ENCODE measurements at places on chromosomes 6 and 20. TPM values are rescaled to one million over a fixed set of nuclear protein-coding genes. Genes with fewer than 3 reads are reported as not detected.
A peak's percentile ranks its signal among the peaks of the same experiment; 100 is the strongest.

GRCh38 chr6:47646689-47647088 is 51.7 kb upstream of the ADGRF4 start:
- no peak for DNase-seq

DNA sequence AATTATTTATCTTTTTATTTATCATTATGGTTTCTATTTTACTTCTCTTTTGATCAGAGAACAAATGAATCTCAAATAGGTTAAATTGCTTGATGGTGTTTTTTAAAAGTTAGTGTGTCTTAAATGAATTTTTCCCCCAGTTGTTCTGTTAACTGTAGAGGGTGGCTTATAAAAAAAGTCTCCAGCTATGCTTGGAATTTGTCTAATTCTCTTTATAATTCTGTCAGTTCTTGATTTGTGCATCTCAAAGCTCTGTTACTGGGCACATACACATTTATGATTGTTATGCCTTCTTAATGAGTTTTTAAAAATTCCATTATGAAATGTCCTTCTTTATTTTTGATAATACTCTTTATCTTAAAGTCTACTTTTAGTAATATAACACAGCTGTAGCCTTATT is 58.0 kb downstream of the LIN28B start:
- no peak for DNase-seq

GRCh38 chr6:105769197-105769596 is 316.9 kb upstream of the PRDM1 start:
- DNase-seq, result no peak

DNA sequence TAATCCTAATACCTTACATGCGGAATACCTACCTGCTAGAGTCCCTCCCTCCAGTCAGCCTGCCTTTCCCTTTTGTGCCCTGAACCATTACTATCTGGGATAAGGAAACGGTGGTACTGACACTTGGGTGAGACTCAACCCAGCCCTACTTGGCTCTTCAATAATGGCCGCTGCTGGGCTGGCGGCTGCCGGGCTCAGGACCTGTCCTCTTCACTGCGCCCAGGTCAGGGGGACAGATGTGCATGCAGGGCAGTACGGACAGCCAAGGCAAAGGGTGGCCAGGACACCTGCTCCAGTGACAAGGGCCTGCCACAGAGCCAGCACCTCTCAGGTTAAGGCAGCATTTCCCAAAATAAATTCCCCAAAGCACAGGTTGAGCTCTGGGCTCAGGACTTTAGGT is 29.9 kb downstream of the UBE2V1 start:
- no peak for DNase-seq

- DNase-seq, result no peak
Measured at GRCh38 chr20:25987073-25987927, 290.6 kb upstream of the ZNF337 start.

DNA sequence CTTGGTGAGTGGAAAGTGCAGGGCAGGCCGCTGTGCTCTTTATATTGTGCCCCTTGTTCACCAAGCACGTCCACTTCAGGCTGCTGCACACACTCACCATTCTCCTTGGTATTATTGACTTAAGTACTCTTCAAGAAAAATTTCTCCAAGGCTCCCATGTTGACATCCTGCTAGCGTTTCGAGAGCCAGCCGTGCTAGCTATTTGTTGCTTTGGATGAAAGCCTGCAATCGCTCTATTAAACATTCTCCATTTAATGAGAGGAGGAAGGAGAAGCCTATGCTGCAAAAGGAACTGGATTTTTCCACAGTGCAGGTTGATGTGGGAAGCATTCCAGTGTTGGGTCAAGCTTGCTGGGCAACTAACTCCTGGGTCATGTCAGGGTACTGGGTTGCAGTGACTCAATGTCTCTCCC is 113.5 kb downstream of the CD83 start:
- DNase-seq, result no peak

- DNase-seq, result no peak
Measured at GRCh38 chr6:148965287-148965686, 218.5 kb downstream of the UST start.

GRCh38 chr20:37970856-37971245 is 62.4 kb downstream of the TTI1 start:
- no peak for DNase-seq

GRCh38 chr6:115896538-115897129 is 164.1 kb downstream of the FRK start:
- peak; percentile 79 for DNase-seq

DNA sequence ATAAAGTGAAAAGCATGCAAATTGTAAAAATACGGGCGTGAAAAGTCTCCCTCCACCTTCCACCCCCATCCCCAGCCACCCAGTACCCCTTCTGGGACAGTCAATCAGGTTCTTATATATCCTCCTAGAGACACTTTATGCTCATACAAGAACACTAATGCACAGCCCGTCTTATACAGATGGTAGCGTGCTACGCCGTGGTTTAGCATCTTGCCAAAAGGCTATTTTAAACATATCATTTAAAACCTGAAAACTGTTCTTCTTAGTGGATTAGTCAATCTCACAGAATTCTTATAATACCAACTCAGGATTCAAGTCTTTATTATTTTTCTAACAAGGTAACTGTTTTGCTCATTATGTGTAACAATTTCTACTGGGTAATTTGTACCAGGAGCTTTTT is 57.2 kb upstream of the MRPS10 start:
- no peak for DNase-seq

DNA sequence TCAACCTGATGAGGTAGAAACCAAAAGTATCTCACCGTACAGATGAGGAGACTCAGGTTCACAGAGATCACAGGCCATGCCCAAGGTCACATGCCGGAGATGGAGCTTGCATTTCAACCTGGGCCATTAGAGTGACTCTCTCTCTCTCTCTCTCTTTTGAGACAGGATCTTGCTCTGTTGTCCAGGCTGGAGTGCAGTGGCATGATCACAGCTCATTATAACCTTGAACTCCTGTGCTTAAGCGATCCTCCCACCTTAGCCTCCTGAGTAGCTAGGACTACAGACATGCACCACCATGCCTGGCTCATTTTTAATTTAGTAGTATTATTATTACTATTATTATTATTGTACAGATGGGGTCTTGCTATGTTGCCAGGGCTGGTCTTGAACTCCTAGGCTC is 2.8 kb upstream of the CSNK2A1 start:
- no peak for DNase-seq

GRCh38 chr20:5996765-5997164 is 46.3 kb downstream of the MCM8 start:
- DNase-seq, result no peak

GRCh38 chr6:6176586-6177228 is 143.8 kb downstream of the F13A1 start:
- no peak for DNase-seq

- DNase-seq, result no peak
Measured at GRCh38 chr20:61875996-61876395, 189.7 kb downstream of the TAF4 start.

GRCh38 chr6:91433660-91434534 is 847.0 kb upstream of the MAP3K7 start:
- DNase-seq, result no peak

GRCh38 chr6:31874084-31874670 is 4.6 kb downstream of the SLC44A4 start:
- DNase-seq, result no peak

DNA sequence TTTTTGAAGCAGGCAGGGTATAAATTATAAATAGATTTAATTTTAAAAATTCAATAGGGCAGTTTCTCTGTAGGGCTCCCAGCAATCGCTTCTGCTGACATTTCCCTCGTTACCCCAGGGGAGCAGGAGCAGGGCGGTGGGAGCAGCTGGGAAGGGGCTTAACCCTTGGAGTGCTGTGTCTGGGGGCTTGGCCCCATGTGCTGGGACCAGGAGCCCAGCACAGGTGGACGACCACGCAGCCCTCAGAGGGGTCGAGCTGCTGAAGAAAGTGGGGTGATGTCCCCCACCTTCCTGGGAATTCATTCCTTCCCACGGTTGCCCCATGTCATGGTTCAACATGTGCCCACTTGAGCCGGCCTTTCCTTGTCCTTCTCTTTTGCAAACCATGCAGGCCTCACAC is 67.5 kb upstream of the STX16 start:
- DNase-seq, result no peak

Gene TREM1
- total RNA-seq, result not detected

Gene ZBTB12
- total RNA-seq, result 1.8 TPM

Gene ZC3H12D
- total RNA-seq, result not detected

Gene IL20RA
- total RNA-seq, result 38.5 TPM

Gene SYNDIG1
- total RNA-seq, result 2.0 TPM

Gene LST1
- total RNA-seq, result 2.9 TPM

Gene FRK
- 4.7 TPM for total RNA-seq

Gene ANGPT4
- total RNA-seq, result not detected

Measured in stomach (tissue), 19 donors.